ENCODE measurements at places on chromosomes 6 and 20.

DNA sequence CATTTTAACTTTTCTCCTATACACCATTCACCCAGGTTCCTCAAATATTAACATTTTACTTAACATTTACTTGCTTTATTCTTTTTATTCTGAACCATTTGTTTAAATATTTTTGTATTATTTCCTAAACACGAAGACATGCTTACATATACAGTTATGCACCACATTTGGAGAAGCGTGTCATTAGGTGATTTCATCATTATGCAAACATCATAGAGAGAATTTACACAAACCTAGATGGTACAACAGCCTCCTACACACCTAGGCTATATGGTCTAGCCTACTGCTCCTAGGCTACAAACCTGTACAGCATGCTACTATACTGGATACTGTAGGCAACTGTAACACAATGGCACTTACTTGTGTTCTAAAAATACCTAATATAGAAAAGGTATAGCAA lies 6.6 kb downstream of the TDP2 start:
- no peak for DNase-seq

DNA sequence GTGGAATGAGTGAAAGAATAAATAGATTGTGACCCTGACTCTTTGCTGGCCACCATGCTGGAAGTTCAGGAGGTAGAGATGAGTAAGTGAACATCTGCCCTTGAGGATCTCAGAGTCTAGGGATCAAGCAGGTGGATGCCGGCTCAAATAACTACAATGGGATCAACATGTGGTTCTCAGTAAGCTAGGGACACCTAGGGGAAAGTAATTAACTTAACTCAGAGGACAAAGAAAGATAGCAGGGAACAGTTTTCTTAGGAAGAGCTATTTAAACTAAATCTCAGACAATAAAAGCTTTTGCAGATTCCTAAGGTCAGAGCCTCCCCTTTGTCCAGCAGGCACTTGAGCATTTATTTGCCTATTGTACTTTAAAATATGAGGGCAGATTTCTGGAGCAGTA lies 29.1 kb downstream of the SLC13A3 start:
- no peak for DNase-seq

DNA sequence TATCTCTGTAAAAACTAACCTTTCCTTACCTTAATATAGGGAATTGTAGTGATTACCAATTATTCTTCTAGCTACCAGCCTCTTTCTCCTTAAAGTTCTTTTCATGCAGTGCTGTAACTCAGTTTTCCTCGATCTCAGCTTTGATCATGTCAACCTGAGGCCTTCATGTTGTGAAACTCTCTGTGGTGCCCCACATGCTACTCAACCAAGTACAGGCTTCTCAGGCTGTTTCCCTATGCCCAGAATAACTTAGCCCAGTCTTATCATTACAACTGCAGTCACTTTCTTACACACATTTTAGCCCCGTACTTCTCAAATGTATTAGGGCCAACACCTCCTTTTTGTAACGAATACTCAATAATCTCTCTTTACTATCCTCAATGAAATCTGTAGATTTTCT lies 90.1 kb upstream of the SUPT3H start:
- DNase-seq, result no peak

DNA sequence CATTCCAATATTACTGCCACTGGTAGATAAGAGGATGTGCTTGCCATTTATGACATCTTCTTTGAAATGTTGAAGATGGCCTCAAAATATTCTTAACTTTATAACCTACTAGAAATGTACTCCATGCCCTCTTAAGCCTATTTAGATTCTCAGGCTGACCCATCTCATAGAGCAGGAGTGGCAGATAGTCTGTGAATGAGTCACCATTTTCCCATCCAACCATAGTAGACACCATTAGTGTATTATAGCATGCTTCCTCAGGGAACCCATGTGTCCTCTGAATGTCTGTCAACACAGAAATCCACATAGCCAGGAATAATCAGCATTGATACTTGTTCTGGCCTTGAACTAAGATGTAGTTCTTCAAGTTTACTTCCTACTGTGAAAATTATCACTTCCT lies 150.2 kb downstream of the IMPG1 start:
- peak; percentile 42 for DNase-seq

- no peak for DNase-seq
These were observed 52.1 kb upstream of the SNX9 start for GRCh38 chr6:157770946-157771345.

GRCh38 chr6:6351511-6352025 lies 31.1 kb upstream of the F13A1 start:
- DNase-seq, result no peak

Data from brain microvascular endothelial cell (primary cell).